ENCODE measurements at places on chromosomes 3 and 15.

DNA sequence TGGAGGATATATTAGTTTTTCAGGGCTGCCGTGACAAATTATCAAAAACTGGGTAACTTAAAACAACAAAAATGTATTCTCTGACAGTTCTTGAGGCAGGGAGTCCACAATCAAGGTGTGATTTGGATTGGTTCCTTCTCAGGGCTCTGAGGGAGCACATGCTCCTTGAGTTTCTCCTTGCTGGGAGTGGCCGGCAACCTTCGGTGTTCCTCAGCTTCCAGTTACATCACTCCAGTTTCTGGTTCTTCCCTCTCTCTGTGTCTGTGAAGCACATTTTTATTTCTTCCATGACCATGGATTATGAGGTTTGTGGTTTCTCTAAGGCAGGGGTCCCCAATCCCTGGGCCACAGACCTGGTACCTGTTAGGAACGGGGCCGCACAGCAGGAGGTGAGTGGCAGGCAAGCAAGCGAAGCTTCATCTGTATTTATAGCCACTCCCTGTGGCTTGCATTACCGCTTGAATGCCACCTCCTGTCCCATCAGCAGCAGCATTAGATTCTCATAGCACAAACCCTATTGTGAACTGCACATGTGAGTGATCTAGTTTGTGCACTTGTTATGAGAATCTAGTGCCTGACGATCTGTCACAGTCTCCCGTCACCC lies 24.3 kb downstream of the LRRC28 start:
- DNase-seq, result no peak

- DNase-seq, result no peak
Measured at GRCh38 chr15:57751177-57751800, 44.8 kb downstream of the POLR2M start.

DNA sequence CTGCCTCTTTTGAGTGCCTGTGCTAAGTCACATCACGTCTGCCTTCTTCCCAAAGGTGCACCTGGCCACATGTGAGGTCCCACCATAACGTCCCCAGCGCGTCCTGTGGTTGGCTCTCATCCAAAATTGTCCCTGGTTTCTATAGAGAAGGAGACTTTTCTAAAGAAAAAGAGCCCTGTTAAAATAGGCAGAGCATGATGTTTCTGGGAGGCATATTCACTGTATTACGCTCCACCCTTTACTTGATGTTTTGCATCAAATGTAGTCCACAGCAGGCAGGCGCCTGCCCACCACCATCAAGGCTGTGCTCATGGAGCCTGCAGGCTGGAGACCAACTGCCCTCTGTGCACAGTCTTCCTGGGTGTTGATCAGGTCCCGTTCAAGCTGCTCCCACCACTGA lies 36.3 kb downstream of the WHAMM start:
- no peak for DNase-seq

- DNase-seq, result no peak
Measured at GRCh38 chr3:150407051-150407807, 869 bp upstream of the TSC22D2 start.

DNA sequence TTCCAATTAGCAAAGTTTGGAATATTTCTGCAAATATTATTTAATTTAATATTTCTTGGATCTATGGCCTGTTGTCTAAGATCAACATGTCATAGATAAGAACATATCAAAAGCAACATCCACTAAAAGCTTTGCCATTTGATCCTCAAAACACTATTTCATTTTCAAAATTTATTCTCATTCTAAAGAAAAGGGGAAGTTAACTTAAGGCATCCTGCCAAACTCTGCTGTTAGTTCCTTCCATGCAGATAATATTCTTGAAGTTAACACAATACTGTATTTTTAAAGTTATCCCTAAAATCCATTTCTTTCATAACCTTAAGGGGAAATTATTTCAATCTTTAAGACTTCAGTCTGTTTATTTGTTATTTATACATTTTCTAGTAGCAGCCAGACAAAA lies 28.2 kb upstream of the GBE1 start:
- no peak for DNase-seq

- no peak for DNase-seq
Measured at GRCh38 chr15:68264282-68264681, 13.3 kb upstream of the FEM1B start.

- no peak for DNase-seq
Measured at GRCh38 chr3:101814835-101815234, 34.5 kb upstream of the NFKBIZ start.

- no peak for DNase-seq
Measured at GRCh38 chr3:13079051-13079450, 5.8 kb upstream of the IQSEC1 start.

DNA sequence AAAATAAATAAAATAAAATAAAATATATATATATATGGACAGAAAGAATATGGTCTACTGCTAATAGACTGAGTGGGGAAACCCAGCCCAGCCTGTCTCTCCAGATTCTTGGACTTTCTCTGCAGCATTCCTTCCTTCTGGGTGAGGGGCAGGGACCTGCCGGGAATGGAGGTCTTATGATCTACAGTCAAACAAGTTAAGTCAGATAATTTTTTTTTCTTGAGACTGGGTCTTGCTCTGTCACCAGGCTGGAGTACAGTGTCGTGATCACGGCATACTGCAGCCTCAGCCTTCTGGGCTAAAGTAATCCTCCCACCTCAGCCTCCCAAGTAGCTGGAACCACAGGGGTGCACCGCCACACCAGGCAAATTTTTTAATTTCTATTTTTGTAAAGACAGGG lies 33.5 kb upstream of the ZNF774 start:
- no peak for DNase-seq

GRCh38 chr3:152290374-152290773 lies 21.6 kb downstream of the MBNL1 start:
- no peak for DNase-seq

GRCh38 chr3:79898907-79899306 lies 131.1 kb upstream of the ROBO1 start:
- DNase-seq, result no peak

- no peak for DNase-seq
Measured at GRCh38 chr3:129162729-129163579, 2.1 kb upstream of the ISY1 start.

DNA sequence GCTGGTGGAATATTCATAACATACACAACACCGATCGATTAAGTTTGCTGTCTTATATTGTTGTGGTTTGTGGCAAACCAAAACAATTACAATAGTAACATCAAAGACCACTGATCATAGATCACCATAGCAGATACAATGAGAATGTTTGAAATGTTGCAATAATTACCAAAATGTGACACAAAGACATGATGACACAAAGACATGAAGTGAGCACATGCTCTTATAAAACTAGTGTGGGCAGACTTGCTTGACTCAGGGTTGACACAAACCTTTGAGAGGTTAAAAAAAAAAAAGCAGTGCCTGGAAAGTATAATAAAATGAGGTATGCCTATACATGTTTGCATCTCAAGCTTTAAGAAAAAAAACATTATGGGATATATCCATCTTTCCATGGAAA lies 130.3 kb downstream of the NR1I2 start:
- DNase-seq, result no peak

GRCh38 chr15:57382215-57382614 lies 5.9 kb downstream of the CGNL1 start:
- DNase-seq, result no peak

DNA sequence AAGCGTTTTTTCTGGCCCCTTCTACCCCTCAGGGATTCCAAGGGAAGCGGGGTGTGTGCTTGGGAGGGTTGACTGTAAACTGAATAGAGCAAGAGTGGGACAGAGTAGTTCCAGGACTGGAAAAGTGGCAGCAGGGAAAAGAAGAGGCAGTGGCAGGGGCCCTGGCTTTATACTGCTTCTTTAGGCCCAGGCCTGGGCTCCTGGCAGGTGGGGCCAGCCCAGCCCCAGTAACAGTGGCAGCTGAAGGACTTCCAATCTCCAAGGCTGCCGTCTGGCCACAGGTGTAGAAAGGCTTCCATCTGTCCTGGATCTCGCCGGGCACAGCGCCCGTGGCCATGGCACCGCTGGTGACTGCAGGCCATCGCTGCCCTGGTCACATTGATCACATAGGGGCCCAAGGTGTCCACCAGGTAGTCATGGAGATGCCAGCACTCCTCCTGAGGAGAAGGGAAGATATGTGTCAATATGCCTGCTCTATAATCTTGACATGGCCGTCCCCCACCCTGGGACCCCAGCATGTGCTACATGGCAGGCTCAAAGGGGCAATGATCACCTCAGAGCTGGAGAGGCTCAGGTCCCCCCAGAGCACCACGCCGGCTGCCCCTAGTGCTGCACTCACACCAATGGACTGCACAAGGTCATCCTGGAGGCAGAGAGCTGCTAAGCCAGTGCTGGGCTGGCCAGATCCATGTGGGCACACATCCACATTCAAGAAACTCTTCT lies 1.0 kb upstream of the IFRD2 start:
- DNase-seq, result no peak

- DNase-seq, result no peak
Measured at GRCh38 chr3:39134305-39134704, 19.1 kb downstream of the CSRNP1 start.

- no peak for DNase-seq
Measured at GRCh38 chr15:63156755-63157117, 541 bp downstream of the RPS27L start.

- DNase-seq, result no peak
Measured at GRCh38 chr3:33889394-33890039, 91.1 kb downstream of the PDCD6IP start.

DNA sequence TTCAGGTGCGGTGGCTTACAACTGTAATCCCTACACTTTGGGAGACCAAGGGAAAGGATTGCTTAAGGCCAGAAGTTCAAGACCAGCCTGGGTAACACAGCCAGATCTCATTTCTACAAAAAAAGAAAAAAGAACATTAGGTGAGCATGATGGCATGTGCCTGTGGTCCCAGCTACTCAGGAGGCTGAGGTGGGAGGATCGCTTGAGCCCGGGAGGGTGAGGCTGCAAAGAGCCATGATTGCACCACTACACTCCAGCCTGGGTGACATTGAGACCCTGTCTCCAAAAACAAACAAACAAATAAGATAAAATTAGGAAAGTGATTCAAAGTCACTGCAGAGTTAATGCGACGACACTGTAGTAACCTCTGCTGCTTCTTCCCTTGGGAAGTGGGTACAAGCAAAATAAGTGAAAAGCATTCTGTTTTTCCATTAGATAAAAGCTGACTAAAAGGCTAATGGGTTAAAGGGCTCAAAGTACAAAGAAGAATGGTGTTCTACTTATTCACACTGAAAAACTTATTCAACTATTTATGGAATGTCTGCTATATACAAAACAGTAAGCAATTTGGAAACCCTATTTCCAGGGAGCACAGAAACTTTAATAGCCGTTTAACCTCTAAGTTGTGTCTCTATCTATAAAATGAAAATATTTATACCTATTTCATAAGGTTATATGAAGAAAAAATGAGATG lies 8.0 kb upstream of the RPS27L start:
- no peak for DNase-seq

GRCh38 chr3:27378331-27378730 lies 9.1 kb upstream of the NEK10 start:
- no peak for DNase-seq

DNA sequence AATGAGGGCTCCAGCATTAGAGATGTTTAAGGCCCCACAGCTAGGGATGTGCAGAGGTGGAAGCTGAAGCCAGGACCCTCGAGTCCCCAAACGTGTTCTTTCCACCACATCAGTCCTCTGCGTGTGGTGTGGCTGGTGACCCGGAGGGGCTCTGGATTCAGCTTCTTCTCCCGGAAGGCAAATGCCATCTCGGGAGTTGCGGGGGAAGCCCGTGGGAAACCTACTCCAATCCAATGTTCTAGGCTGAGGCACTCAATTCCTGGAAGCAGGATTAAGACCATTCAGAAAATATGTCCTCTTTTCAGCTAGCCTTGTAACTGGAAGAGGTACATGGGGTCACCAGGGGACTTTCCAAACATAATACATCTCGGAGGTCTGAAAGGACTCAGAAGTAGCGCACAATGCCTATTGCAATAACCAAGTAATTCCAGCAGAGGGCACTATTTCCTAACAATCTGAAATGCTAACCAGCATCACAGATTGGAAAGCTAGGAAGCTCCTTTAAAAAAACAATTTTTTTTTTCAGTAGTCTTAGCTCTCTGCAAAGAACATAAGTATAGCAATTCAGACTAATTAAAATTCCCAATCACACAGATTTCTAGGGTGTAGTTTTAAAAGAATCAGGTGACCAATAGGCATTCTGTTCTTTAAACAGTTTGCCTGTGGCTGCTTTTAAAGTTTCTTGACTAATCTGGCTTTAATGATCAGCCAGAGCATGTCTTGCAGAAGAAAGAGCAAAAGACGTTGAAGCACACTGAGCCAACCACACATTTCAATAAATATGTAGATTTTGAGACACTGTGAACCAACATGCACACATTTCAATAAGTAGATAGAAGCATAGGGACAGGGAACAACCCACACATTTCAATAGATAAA lies 36.1 kb downstream of the BNC1 start:
- DNase-seq, result no peak

GRCh38 chr15:92415639-92416297 lies 22.1 kb downstream of the ST8SIA2 start:
- no peak for DNase-seq

- no peak for DNase-seq
Measured at GRCh38 chr3:99232696-99233095, 331.2 kb upstream of the DCBLD2 start.

GRCh38 chr3:136353461-136353860 lies 103.3 kb downstream of the PCCB start:
- no peak for DNase-seq

DNA sequence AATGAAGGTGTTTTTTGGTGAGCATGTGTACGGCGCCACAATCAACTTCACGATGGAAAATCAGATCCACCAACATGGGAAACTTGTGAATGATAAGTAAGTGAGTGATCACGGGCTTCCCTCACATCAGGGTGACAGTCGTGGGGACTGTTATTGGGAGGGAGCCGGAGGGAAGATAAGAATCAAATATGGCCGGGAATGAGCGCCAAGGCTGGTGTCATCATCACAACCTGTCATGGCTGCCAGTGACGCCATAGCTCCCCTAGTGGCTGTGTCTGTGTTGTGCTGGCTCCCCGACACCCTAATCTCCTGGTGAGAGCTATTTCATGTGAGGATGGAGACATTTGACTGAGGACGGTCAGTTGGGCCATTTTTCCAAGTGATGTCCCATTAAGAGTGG lies 168.5 kb downstream of the SV2B start:
- no peak for DNase-seq

DNA sequence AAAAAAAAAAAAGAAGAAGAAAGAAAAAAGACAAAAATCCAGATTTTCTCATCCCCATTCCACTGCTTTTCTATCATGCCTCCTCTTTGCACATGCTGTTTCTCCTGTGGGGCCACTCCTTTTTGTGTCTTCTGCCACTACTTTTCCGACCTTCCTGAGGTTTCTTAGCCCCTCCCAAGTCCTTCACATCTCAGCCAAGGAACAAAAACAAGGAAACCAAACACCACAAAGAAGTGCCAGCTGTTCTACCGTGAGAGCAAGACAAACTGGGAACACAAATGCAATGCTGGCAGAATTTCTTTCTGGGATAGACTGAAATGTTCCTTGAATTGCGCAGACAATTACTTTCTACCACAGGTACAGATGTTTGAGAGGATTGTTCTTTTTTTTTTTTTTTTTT lies 83.2 kb downstream of the MB21D2 start:
- DNase-seq, result no peak
